ENCODE measurements at places on chromosomes 1 and 21. TPM values are rescaled to one million over a fixed set of nuclear protein-coding genes. Genes with fewer than 3 reads are reported as not detected.
A peak's percentile ranks its signal among the peaks of the same experiment; 100 is the strongest.

DNA sequence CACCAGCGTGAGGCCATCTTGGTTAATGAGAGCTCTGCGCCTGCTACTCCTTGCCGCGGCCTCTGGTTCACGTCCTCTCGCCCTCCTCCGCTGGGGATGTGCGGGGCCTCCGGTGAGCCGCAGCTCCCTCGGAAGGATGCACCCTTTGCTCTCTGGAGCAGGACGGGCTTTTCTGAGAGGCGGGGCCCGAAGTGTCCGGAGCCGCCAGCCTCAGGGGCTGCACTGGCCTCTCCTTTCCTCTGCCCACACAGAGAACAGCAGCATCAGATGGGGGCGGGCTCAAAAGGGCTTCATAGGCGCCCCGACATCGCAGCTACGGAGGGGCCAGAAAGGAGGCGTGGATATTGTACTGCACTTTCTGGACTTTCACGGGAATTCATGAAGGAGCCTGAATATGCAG lies 284.7 kb downstream of the CAMTA1 start:
- no peak for DNase-seq

DNA sequence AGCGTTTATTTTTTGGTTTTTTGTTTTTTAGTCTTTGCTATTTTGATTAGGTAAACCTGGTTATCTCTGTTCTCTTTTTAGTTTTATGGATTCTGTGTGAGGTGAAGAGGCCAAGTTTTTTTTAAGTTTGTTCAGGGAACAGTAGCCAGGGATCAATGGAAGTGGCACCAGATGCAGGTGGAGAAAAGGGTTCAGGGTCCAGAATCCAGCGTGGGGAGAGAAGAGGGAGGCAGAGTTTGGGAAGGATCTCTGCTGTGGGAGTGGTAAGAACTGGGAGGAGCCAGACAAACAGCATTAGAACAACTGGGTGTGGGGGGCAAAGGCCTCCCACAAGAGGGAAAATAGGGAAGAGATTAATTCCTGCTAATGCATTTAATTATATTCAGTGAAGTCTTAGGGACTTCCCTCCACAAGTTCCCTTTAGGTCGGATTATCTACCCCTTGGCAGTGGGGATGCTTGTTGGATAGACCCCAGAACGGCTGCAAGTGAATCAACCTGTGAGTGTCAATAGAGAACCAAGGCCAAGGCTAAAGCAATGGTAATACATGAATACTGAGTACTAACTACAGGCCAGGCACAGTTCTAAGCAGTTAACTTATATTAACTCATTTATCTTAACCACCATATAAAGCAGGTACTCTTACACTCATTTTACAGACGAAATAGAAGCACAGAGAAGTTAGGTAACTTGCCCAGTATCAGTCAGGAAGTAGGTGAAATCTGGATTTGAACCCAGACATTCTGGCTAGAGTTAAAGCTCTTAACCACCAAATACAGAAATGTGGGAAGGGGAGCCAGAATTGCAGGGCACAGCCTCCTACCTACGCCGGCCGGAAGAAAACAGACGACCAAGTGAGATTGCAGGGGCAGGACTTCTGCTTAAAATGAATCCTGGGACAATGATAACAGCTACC lies 498 bp downstream of the GNAT2 start:
- DNase-seq = no peak

DNA sequence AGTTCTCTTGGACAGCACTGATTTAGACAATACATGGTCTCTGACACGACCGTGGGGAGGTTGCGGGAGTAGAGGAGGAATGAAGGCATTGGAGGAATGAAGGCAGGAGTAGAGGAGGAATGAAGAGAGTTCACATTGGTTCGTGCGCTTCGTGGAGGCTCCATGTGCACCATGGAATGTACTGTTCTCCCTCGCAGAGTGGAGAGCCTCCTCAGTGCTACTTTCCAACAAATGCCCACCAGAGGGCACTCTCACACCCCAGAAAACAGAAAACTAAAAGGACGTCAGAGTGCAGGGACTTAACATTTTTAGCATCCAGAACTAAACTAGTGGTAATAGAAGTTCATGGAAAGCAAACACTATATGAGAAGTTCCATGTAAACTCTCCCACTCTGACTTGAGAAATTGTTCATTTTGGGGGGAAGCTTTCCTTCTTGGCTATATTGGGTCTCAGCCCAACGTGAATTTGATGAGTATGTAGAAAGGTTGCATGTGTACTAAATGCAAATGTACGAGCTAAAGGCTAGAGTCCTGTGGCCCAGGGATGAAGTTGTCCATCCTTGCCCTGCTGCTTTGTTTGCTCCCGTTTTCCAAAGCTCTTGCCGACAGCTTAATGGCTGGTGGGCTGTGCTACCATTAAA lies 211.6 kb downstream of the LMX1A start:
- DNase-seq = peak; percentile 46

DYNLT4 gene
- 0.80 TPM for total RNA-seq

OR6K3 gene
- total RNA-seq = not detected

DNA sequence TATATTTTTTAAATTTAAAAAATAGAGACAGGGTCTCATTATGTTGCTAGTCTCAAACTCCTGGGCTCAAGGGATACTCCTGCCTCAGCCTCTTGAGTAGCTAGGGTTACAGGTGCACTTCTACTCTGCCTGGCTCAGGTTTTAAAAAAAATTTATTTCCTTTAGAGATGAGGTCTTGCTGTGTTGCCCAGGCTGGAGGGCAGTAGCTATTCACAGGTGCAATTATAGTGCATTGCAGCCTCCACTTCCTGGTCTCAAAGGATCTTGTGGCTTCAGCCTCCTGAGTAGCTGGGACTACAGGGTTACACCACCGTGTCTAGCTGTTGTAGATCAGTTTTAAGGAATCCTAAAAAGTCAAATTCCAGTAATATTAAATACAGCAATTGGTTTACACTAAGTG lies 5.0 kb downstream of the RNF11 start:
- DNase-seq = no peak

DNA sequence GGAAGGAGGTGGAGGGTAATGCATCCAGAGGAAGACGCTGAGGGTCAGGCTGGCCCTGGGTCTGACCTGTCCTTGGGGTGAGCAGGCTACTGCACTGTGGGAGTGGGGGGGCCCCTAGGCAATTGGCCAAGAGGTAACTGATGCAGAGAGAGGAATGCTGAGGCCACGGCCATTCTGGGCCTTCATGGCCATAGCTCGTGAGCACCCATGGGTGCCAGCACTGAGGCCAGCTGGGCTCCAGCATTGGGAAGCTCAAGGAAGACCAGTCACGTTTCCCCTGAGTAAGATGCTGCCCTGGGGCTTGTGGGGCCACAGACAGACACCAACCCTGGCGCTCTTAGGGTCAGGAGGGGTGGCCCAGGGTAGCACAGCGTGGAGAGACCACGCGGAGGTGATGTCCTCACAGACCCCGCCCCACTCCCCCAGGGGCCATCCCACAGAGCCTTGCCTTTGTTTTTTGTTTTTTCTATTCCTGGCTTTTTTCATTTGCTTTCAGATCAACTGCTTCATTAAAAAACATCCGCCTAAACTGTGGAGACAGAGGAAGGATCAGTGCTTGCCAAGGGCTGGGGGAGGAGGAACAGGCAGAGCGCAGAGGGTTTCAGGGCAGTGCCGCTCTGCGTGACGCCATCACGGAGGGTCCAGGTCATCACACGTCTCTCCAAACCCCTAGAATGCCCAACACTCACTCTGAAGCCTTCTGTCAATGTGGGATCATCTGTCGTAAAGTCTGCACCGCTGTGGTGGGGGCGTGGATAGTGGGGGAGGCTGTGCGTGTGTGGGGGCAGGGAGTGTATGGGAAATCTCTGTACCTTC lies 61.1 kb downstream of the SIK1 start:
- no peak for DNase-seq

DNA sequence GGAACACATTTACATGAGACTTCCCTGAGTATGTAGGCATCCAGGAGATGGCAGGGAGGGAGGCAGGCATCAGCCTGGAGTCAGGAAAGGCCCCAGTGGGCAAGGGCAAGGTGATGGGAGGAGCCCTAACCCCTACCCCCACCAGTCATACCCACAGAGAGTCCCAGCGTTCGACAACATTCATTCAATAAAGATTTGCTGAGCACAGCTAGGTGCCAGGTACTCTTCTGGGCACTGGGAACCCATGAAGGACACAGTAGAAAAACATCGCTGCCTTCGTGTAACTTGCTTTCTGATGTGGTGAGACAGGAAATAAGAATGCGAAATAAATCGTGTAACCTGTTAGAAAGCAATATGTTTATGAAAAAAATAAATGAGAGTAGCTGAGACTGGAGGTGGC lies 77.3 kb upstream of the GADD45A start:
- no peak for DNase-seq

- DNase-seq = no peak
These were observed 406.2 kb downstream of the TGFB2 start for GRCh38 chr1:218751208-218751948.

DNA sequence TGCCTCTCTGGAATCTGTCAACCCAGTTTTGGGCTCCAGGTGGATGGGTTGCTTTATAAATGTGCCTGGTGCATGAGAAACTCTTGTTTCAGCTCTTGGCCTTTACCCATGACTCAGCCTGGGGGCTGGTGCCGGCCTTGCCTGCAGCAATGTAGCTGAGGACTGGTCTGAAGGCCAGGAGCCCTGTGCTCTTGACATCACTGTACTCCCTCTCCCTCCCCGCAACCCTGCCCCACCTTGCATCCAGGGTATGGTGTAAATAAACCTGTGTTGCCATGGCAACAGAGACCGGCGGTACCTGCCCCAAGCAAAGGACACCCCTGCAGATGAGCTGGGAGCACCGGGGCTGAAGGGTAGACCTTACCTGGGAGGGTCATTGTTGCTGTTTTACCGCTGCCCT lies 13.3 kb downstream of the FAM151A start:
- DNase-seq = no peak

SLC44A5 gene
- not detected for total RNA-seq

DNA sequence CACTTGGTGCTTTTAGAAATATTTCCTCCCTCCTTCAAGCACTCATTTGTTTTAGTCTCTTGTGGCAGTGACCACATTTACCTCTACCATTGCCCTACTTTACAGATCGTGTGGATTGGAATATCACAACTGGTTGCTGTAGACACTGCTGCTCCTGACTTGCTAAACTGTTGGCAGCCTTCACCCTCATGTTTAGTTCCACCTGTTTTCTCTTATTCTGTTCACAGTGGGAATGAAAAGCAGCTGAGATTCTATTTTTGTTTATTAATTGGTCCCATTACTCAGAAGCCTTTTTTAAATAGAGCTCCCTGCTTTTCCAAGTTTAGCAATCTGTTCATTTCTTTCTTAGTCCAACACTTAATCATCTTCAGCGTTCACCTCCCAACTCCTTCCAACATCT lies 308.9 kb downstream of the RWDD3 start:
- DNase-seq = no peak

- DNase-seq = no peak
These were observed 176.1 kb downstream of the GALNT2 start for GRCh38 chr1:230243146-230243545.

- DNase-seq = no peak
These were observed 5.2 kb downstream of the GFI1 start for GRCh38 chr1:92481599-92481925.

CAPN8 gene
- total RNA-seq = not detected

DNA sequence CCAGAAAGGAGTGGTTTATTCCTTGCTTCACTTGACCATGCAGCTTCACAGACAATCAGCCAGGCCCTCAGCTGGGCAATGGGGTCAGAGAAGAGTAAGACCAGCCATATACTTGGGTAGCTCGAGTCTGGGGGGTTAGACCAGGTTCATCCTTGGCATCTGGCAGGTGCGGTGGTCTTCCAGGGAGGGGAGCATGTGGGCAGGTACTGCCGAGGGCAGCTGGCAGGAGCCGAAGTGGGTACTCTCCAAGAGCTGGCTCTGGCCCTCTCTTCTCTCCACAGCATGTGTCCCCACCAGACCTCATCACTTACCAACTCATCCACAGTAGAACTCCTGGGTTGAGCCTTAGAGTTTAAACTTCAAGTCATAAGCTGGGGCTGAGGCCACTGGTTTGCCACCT lies 156.8 kb downstream of the FOXD2 start:
- DNase-seq = no peak

DNA sequence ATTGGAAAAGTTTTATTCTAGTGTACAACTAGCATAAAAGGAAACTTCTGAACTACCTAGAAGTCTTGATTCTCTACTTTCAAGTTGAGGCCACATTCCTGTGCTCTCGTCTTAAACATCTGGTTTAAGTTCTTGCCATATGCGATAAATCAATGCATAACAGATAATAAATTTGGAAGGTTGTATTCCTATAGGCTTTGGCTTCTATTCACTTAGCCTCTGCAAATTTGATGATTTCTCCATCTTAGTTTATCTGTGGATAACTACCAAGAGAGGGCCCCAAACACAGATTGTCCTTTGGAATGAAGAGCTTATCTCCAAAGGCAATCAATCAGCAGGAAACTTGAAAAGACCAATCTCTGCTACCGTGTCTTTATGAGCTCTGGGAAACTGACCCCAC lies 11.7 kb upstream of the RNF2 start:
- no peak for DNase-seq

TFF2 gene
- total RNA-seq = not detected

GRCh38 chr1:161080441-161081405 lies 8.6 kb downstream of the NECTIN4 start:
- DNase-seq = no peak

DNA sequence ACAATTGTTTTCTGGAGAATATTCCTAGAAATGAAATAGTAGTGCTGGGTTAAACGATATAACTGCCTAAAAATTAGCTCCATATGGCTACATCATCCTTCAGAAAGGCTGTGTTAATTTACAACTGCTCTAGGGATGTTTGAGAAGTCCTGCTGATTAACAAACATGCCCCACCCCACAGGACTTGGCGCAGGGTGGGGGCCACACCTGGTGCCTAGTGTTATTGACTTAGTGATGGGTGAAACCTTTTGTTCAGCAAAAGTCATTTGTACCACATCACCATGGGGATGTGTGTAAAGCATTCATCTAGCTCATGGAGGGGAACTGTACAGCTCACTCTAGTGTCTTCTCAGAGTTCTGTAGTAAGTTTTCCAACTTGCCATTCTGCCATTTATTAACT lies 492.8 kb downstream of the CAMTA1 start:
- DNase-seq = no peak

All from activated naive CD4-positive, alpha-beta T cell treated with anti-CD3 and anti-CD28 coated beads, Interleukin-2, amount 50 U/mL, for 72 hours (primary cell).